ENCODE measurements at places on chromosomes 1 and 21.

DNA sequence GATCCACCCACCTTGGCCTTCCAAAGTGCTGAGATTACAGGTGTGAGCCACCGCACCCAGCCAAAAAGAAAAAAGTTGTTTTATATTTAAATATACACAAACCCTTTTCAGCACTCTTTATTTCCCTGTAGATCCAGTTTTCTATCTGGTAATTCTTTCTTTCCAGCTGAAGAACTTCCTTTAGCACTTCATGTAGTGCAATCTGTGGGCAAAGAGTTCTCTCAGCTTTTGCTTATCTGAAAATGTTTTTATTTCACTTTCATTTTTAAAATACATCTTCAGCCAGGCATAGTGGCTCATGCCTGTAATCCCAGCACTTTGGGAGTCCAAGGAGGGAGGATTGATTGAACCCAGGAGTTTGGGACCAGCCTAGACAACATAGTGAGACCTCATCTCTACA, 28.5 kb upstream of the HYI start:
- no peak for DNase-seq

DNA sequence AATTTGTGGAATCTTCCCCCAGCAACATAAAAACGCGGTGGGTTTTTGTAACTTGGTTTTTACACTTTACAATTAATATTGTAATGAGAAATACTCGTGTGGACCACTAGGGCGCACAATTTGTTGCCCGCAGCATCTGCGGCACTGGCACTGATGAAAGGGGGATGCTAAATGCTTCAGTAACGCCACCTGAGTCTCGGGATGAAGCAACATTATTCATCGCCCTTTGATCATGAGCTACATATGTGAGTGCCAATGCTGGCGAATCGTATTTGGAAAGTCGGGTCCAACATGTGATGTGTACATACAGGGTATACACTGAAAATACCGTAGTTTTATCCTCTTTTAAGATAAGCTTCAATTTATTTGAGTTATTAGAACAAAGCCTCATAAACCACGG, 34.2 kb upstream of the COX20 start:
- DNase-seq, result peak; percentile 19

GRCh38 chr1:32219022-32219421, 3.1 kb downstream of the TMEM234 start:
- peak; percentile 32 for DNase-seq

DNA sequence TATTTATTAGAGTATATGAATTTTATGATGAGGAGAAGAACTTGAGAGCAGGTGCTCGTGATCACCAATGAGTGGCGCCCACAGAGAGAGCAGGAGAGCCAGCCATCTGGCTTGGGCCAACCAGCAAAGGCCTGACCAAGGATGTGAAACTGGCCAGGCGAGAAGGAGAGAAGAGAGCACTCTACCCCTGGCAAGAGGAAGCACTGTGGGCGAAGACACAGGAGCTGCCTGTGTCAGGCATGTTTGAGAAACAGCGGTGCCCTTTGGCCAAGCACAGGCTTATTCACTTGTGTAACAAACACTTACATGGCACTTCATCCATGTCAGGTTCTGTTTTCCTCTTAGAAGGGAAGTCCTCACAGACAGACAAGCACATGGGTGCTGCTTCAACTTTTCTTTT, 4.2 kb upstream of the SIPA1L2 start:
- no peak for DNase-seq

DNA sequence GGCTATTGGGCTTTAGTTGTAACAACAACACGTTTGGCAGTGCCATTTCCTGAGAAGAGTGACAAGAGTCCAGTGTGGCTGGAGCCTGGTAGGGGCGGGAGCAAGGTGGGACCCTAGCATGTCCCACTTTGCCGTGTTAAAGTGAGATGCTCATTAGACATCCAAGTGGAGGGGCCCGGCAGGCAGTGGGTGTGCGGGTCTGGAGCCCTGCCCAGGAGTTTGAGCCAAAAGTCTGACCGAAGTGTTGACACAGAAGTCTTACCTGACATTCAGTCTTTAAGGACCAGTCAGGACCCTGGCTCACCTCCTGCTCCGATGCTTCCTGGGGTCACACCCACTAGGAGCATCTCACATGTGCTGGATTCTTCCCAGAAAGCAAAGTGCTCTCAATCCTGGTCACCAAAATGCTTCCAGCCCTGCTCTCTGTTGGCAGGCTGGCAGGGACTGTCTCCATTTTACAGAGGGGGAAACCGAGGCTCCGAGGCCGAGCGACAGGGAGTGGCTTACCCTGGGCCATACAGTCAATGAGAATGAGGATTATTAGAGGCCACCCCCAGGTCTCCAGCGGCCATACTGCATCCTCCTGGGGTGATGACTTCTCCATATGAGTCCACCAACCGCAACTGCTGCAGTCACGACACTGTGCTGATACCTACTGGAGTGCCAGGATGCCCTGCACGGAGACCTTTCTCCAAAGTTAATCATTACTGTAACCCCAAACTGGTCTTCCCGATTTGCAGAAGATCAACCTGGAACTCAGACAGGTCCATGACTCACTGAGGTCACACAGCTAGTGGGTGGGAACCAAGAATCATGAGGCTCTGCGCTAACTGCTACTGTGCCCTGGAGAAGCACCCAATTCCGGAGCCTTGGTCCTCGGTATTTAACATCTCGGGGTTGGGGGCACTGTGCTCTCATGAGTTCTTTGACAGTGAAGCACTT, 112.7 kb downstream of the PRDM2 start:
- no peak for DNase-seq

DNA sequence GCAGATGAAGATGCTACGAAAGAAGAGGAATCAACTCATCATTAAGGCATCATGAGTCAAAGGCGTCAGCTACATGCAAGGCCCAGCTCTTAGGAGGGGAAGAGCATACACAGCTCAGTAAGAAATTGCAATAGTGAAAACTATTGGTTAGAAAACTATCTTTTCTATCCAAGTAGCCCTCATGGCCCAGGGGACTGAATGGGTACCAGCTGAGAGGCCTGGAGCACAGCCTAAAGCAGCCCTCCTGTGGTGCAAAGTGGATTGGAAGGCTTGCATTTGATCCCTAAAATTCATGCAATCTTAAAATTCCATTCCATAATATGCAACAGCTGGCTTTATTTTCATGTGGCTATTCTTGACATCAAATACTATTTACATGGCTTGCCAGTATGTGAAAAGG, 251.8 kb upstream of the USP24 start:
- peak; percentile 68 for DNase-seq

GRCh38 chr1:44038876-44039657, 7.8 kb upstream of the SLC6A9 start:
- peak; percentile 60 for DNase-seq

GRCh38 chr21:16422702-16423101, 692.9 kb downstream of the USP25 start:
- peak; percentile 18 for DNase-seq

GRCh38 chr1:194586302-194586701, 1399.9 kb upstream of the B3GALT2 start:
- DNase-seq, result no peak

Data from fibroblast of upper back skin (primary cell).